ENCODE measurements at places on chromosomes 3 and 15.

DNA sequence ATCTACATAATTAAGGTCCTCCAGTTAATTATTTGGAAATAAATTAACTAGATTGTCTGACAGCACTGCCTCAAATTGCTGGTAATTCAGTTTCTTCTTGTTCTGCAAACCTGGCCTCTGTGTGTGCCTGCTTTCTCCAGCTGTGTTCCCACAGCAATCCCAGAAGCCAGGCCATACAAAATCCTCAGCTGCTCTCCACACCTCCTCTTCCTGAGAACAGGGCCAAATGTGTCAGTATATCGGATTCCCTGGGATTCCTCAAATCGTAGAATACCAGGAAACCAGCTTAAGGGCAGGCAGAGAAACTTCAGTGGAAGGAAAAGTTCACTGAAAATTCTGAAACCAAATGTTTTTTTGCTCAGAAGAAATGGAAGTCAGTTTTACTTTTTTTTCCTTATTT is 261.4 kb downstream of the ZMAT3 start:
- no peak for DNase-seq

DNA sequence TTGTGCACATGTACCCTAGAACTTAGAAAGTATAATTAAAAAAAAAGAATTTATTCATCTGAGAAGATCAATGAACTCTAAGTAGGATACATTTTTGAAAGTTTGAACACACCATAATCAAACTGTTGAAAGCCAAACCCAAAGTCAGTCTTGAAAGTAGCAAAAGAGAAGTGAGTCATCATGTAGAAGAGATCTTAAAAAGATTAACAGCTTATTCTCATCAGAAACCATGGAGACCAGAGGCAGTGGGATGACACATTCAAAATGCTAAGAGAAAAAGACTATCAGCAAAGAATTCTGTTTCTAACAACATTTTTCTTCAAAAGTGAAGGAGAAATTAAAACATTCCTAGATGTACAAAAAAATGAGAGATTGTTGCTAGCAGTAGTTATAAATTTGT is 60.7 kb downstream of the TIMP4 start:
- DNase-seq = no peak

DNA sequence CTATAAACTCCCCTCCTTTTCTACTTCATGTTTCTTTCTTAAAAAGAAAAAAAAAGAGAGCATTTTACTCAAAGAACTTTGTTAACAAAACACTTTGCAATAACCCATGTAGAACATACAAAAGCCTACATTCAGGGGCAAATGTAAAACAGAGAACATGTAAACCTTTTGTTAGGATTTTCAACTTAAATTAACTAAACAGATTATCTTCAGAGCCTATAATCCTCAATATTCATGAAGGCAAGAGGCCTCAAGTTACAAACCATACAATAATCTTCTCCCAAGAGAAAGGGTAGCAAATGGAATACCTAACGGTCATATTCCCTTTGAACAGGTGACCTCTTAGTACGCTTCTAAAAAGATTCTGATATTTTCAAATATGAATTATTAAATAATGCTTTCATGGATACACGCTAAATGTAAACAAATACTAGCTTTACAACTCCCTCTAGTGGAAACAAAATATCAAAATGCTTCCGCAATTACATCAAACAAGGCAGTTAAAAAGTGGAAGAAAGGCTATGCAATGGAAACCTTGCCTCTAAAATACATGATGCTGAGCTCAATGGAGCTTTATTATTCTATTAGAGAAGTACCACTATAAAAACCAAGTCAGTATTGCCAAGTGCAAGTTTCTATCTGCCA is 9.9 kb downstream of the CEP152 start:
- no peak for DNase-seq

GRCh38 chr3:31196881-31197364 is 302.5 kb upstream of the GADL1 start:
- DNase-seq = no peak

GRCh38 chr3:48851407-48851806 is 3.7 kb upstream of the PRKAR2A start:
- DNase-seq = no peak

GRCh38 chr3:157956850-157957249 is 149.4 kb downstream of the SHOX2 start:
- no peak for DNase-seq

DNA sequence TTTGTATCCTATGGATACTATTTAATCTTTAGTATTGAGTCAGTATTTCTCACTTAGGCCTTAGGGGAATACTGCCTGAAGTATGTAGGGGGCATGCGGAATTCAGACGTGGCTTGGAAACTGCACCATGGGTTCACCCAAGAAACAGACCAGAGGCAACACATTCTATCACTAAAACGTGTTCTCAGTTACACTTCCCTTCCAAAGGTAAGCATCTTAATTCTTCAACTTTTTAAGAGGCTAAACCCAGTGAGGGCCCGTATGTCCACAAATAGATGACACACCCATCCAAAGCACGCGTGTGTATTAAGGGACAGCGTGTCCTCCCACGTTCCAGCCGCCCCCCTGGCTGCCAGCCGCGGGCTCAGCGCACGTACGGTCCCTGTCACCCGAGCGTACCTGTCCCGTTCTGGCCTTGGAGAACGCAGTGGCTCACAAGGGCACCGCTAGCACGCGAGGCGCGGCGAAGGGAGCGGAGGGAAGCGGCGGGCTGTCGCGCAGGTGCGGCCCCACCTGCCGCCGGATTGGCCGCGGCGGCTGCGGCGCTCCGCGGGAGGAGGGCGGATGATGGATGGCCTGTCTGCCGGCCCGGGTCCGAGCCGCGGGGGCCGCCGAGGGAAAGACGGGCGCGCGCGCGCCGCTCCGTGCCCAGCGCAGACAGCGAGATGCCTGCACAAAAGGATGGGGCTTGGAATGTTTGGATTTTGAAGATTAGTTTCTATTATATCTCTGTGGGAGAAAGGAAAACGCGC is 1003.9 kb upstream of the NR2F2 start:
- DNase-seq = no peak

- no peak for DNase-seq
Observed at GRCh38 chr15:29457729-29458128, 188.1 kb upstream of the NSMCE3 start.

GRCh38 chr15:60945196-60945595 is 283.9 kb downstream of the RORA start:
- DNase-seq = peak; percentile 29

- no peak for DNase-seq
Observed at GRCh38 chr3:59660852-59661625, 611.2 kb upstream of the CFAP20DC start.

DNA sequence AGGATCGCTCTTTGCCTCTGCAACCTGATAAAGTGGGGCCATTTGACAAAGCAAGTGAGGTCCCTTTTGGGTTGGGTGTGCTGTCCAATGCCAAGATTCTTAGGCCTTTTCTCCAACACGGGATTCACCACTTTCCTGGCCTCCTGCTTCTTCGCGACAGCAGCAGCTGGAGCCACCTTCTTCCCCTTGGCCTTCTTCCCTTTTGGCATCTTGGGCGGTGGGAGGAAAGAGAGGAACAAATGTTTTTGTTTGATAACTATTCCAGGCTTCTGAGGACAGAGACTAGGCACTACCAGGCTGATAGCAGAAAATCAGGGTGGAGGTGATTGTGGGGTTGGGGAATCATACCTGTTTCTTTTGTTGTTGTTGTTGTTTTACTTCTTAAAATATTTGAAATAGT is 30.0 kb upstream of the FAM81A start:
- DNase-seq = no peak

DNA sequence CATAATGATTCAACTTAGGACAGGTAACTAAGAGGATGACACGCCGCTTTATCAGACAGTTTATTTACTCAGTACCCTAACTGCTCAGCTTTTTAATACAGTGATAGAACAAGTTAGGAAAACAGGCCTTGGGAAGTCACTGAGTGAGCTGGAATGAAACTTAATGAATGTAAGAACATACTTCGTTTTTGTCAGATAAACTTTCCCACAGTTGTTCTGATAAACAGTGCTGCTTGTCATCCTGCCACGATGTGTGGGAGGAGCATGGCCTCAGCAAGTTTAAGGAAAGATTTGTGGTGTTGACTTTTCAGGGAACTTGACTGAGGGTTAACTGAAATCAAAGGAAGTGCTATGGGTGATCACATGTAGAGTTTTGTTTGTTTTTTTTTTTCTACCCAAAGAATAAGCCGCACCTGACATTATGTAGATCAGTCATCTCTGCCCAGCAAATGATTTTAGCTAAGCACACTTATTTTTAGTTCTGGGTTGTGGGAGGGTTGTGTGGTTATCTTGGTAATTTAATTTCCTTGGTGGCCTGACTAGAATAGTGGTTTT is 5.6 kb upstream of the P2RY14 start:
- no peak for DNase-seq

Data from amygdala (tissue), 56 donors.